ENCODE measurements at places on chromosomes 16 and 17.
A peak's percentile ranks its signal among the peaks of the same experiment; 100 is the strongest.

GRCh38 chr16:16090238-16090637 lies 133.1 kb downstream of the ABCC6 start:
- DNase-seq: no peak

- no peak for DNase-seq
Measured at GRCh38 chr17:51512220-51512907, 252.0 kb downstream of the UTP18 start.

DNA sequence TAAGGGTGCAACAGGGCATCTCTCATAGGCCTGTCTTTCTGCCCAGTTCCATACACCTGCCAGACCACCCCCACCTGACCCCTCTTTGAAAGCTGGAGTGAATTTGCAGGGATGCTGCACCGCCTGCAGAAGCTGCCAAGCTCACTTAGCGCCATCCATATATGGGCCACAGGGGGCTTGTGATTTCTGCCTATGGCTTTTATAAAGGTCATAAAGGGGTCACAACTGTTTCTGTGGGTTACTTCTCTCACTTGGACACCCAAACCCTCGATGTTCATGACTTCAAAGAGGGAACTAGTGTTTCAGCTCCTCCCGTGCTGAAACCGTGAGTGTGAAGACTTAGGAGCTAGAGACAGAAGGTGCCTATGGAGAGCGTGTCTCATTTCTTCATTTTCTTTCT lies 23.9 kb upstream of the MEAK7 start:
- no peak for DNase-seq

- no peak for DNase-seq
Measured at GRCh38 chr16:19785512-19786130, 67.5 kb downstream of the IQCK start.

DNA sequence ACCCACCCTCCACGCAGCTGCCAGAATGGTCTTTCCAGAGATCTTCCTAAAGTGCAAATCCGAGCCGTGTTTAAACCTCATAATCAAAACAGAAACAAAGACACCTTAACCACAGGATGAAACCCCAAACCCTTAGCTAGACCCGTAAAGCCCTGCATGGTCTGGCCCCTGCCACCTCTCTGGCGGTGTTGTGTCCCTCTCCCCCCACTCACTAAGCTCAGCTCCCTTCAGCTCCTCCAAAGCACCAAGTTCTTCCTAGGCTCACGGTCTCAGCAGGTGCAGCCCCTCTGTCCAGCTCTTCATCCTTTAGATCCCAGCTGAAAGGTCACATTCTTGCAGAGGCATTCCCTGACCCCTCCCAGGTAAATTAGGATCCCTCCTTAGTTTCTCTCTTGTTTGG lies 4.4 kb upstream of the NXPH3 start:
- DNase-seq: no peak

DNA sequence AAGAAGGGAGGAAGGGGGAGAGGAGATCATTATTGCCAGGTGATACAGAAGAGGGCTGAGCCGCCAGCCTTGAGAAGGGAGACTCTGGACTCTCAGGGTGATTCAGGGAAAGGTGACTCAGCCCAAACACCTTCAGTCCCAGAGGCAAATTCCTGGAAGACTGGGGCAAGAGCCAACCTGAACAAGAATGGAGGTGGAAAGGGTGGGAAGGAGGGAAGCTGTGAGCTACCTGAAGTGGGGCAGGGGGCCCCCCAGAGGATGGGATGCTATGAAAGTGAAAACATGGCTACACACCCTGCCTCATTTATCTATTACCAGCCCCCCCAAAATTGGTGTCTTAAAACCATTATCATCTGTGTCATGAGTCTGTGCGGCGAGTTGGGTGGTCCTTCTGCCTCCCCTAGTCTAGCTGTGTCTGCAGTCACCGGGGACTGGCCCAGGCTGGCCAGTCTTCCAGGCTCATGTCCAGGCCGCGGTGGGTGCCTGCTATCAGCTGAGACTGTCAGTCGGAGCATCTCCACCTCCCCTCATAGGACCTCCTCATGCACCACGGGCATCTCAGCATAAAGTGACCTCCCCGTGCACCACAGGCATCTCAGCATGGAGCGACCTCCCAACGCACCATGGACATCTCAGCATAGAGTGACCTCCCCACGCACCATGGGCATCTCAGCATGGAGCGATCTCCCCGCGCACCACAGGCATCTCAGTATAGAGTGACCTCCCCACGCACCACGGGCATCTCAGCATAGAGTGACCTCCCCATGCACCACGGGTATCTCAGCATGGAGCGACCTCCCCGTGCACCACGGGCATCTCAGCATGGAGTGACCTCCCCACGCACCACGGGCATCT lies 3.2 kb upstream of the SLC47A2 start:
- no peak for DNase-seq

DNA sequence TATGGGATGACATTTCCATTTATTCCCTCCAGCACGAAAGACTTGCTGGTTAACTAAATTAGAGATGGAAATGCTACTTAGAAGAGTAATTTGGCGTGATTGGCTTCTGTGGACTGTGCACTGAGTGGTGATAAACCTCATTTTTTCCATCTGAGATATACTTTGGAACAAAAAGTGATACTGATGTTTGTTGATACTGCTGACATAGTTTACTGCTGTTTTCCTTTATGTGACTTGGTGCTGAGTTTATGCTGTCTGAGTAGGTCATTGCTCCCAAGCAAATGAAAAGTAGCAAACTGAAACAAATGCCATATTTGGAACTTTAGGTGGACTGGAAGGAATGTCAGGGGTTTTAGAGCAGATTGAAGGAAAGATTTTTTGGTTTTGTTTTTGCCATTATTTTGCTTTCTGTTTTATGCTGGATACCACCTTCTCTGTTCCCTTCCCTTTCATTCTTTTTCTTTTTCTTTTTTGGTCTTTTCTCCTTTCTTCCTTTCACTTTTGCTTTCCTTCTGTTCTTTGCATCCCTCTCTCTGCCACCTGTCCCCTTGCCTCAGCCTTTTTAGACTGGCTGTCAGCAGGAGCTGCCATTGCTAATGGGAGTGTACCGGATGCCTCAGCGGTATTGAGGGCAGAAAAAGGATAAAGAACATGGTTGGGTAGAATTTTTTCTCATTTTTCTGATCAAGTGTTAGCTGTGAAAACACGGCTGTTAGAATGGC lies 41.8 kb downstream of the NUP93 start:
- DNase-seq: no peak

GRCh38 chr16:47965439-47965838 lies 190.4 kb downstream of the ABCC12 start:
- no peak for DNase-seq

DNA sequence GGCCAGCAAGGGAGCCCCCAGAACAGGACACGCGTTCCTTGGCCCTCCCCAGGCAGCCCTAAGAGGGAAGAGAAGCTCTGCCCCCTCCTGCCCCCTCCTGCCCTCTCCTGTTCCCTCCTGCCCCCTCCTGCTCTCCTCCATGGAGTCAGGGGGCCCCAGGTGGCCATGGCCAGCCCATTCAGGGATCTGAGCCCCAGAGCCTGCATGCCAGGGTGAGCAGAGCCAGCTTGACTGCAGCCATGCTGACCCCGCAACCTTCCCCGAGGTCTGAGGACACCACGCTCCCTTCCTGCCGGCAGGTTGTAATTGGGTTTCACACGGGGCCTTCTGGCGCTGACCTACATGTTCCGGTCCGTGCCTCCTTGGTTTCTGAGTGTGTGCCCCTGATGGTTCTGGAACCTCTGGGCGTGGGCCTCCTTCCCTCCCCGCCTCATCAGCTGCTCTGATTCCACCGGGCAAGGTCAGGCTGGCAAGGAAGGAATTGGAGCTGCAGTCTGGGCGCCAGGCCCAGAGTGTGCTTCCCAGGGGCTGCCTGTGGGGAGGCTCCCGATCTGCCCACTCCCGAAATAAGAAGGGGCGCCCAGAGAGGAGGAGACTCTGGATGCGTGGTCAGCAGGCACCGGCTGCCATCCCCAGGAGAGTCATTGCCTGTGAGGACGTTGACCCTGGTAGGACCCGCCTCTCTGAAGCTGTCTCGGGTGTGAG lies 23.7 kb upstream of the NPTX1 start:
- DNase-seq: no peak

DNA sequence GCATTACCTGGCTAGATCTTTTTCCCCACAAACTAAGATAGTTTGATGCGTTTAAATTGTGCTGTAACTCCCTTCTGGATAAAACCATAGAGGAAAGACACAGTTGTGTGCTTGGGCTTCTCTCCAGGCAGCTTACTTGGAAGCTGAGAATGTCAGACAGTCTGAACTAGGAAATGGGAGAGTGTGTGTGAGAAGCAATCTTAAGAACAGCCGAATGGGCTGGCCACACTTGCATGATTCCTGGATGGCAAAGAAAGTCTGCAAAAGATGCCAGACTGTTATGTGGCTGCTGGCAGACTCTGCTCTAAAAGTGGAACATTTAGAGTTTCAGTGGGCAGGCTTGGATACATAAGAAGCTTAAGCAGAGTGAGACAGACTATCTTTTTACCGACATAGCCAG lies 384.3 kb upstream of the PSMD7 start:
- no peak for DNase-seq

DNA sequence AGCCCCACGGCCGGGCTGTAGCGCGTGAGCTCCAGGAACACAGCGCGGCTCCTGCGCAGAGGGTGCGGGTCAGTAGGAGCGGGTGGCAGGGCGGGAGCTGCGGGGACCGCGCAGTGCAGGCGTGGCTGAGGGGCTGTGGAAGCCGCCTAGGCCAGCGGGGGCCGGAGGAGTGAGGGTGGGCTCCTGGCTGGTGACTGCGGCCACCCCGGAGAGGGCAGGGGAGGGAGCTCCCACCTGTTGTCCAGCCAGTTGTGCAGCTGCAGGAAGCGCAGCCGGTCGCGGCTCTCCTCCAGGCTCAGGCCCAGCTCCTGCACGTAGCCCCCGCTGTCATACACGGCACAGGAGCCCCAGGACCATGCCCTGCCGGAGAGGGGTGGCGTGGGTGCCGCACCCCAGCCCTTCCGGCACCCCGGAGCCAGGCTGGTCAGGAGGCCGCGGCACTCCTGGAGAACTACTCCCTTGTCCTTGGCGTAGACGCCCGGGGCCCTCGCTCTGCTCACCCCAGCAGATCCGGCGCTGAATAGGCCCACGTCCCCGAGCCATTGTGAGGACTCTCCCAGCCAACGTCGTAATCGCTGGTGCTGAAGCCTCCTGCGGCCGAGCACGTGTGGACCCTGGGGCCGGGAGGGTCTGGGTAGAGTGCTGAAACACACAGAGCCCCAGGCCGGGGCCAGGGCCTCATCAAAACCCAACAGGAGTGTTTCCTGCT lies 43.9 kb downstream of the TSC2 start:
- DNase-seq: no peak

- no peak for DNase-seq
Measured at GRCh38 chr16:51747329-51747728, 596.3 kb upstream of the SALL1 start.

- DNase-seq: no peak
Measured at GRCh38 chr16:30444231-30445148, 1.2 kb downstream of the SEPHS2 start.

GRCh38 chr17:44222112-44222869 lies 2.8 kb upstream of the UBTF start:
- no peak for DNase-seq

DNA sequence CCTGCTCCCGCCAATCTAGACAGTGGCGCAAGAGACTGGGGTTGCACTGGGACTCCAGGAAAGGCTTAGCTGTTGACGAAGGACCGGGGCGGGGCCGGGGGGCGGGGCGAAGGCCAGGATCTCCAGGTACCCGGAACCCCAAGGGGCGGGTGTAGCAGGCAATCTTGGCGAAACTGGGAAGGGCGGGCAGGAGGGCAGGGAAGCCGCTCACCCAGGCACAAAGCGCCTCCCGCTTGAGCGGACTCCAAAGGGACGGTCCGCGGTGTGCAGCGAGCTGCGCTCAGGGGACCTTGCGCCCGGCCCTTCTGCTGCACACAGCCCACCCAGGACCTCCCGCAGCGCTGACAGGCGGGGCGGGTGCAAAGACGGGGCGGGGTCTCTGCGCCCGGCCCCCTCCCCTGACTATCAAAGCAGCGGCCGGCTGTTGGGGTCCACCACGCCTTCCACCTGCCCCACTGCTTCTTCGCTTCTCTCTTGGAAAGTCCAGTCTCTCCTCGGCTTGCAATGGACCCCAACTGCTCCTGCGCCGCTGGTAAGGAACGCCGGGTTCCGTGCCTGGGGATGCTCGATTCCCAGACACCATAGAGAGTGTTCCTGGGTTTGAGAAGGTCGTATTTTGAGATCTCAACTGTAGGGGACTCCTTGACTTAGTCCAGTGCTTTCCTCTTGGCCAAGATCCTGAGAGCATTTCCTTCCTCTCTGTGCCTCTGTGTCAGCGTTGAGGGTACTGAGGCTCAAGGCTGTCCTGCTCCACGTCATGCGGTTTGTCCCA lies at the start of gene MT1F:
MT1F (plus strand) TSS at position 405 of the 772 bp plus-strand sequence; CDS start at position 505, 100 bp downstream.
- DNase-seq: peak; percentile 50

- DNase-seq: no peak
Measured at GRCh38 chr17:54860617-54861470, 39.8 kb upstream of the TOM1L1 start.
